Suprapubic skin (tissue), 4 donors: ENCODE measurements at places on chromosomes 13 and 19. TPM values are rescaled to one million over a fixed set of nuclear protein-coding genes. Genes with fewer than 3 reads are reported as not detected.

Gene PPP1R13L
- 195 TPM for total RNA-seq

DNA sequence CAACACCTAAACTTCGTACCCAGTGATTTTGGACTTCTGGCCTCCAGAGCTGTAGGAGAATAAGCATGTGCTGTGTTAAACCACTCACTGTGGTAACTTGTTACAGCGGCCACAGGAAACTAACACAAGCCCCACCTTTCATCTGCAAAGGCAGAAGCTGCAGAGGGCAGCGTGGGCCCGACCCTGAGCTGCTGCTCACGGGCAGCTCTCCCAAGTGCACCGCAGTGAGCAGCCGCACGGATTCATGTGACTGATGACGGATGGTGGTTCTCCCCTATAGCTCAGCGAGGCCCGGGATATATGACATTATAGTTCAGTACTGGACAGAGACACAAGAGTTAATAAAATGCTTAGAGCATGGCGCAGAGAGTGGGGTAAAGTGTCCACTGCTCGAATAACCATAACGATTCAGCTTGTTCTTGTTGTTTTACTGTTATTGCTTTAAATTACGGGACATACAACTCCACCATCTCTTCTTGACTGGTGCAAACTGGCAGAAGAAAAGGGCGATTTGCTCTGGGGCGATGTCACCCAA is 21.9 kb downstream of the VRK3 start:
- no peak for DNase-seq
- peaks cover 17% of the 10 kb centered on the region for H3K4me1 ChIP-seq
- H3K4me3 ChIP-seq = no peak overlapping the region
- no peak overlapping the region for H3K27ac ChIP-seq
- peaks cover 91% of the 10 kb centered on the region for H3K36me3 ChIP-seq

Gene TINCR
- total RNA-seq = 173 TPM

Gene CC2D1A
- 50.5 TPM for total RNA-seq

Gene GTF2F1
- total RNA-seq = 46.7 TPM

Gene ATXN8OS
- total RNA-seq = not detected

Gene FCER2
- not detected for total RNA-seq
